ENCODE measurements at places on chromosomes 13 and 19. TPM values are rescaled to one million over a fixed set of nuclear protein-coding genes. Genes with fewer than 3 reads are reported as not detected.
A peak's percentile ranks its signal among the peaks of the same experiment; 100 is the strongest.

- H3K27ac ChIP-seq: no peak overlapping the region
- peaks cover 59% of the 10 kb centered on the region for H3K4me1 ChIP-seq
- peak; percentile 63 for DNase-seq
- H3K27me3 ChIP-seq: no peaks in the 10 kb centered on the region
Measured at GRCh38 chr19:3360421-3361383, 5.7 kb upstream of the NFIC start.

ZFP36 gene
- 184 TPM for total RNA-seq

DNA sequence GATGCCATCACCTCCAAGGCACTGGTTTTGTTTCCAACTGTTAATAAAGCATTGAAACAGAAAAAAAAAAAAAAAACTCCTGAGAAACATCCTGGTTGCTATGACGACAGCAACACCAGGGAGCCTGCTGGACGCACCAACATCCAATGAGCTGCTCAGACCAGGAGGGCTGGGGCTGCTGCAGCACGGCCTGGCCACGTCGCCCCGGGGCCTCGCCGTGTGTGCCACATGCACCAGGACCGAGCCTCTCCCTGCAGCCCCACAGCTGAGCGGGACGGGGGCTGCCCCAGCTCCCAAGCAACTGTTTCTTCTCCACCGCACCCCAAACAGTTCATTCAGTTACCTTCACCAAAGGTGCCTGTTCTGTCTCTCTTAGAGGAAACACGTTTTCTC lies 54.5 kb downstream of the RASA3 start:
- no peak overlapping the region for H3K4me3 ChIP-seq
- H3K4me1 ChIP-seq: peaks cover 57% of the 10 kb centered on the region
- H3K27me3 ChIP-seq: no peaks in the 10 kb centered on the region

GRCh38 chr13:75797719-75798118 lies 161.6 kb downstream of the LMO7 start:
- H3K27me3 ChIP-seq: no peaks in the 10 kb centered on the region
- H3K4me1 ChIP-seq: peaks cover 13% of the 10 kb centered on the region
- H3K4me3 ChIP-seq: no peak overlapping the region
- H3K36me3 ChIP-seq: peaks cover 8% of the 10 kb centered on the region
- H3K27ac ChIP-seq: no peak overlapping the region
- no peak for DNase-seq

NEK5 gene
- total RNA-seq: not detected

CABP5 gene
- total RNA-seq: not detected

LAIR1 gene
- 71.1 TPM for total RNA-seq

GRCh38 chr13:113145496-113145895 lies 13.0 kb upstream of the PROZ start:
- no peak overlapping the region for H3K4me3 ChIP-seq
- no peaks in the 10 kb centered on the region for H3K4me1 ChIP-seq
- peaks cover 2% of the 10 kb centered on the region for H3K27me3 ChIP-seq
- DNase-seq: no peak

DBP gene
- total RNA-seq: 66.6 TPM
